Ascending aorta (tissue), 2 donors: ENCODE measurements at places on chromosomes 12 and 14. TPM values are rescaled to one million over a fixed set of nuclear protein-coding genes. Genes with fewer than 3 reads are reported as not detected.
A peak's percentile ranks its signal among the peaks of the same experiment; 100 is the strongest.

- H3K27ac ChIP-seq: no peak overlapping the region
- no peak overlapping the region for H3K4me3 ChIP-seq
- H3K27me3 ChIP-seq: no peaks in the 10 kb centered on the region
Measured at GRCh38 chr12:115078990-115079389, 395.0 kb upstream of the TBX3 start.

GRCh38 chr12:104656921-104657320 lies 200.2 kb downstream of the CHST11 start:
- no peak overlapping the region for H3K4me3 ChIP-seq
- no peak overlapping the region for H3K27ac ChIP-seq
- H3K4me1 ChIP-seq: peaks cover 8% of the 10 kb centered on the region
- no peak for DNase-seq
- no peaks in the 10 kb centered on the region for H3K27me3 ChIP-seq
- no peaks in the 10 kb centered on the region for H3K36me3 ChIP-seq

DNA sequence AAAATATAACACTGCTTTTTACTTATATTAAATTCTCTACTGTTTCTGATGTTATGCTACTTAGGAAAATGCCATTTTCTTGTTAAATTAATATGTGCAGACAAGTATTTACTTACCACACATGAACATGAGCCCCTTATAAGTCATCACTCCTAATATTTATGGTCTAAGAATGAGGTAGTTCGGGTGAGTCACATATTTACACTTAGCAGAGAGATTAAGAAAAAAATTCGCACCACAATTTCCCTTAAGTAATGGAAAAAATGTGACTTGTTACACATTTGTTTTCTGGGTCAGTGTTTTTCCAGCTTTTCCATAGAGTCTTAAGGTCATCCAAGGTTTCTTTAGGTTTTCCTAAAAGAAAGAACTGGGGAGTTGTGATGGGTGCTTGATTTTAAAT lies 68.3 kb downstream of the RERG start:
- H3K27ac ChIP-seq: peak overlapping the region; percentile 74
- H3K4me1 ChIP-seq: peaks cover 53% of the 10 kb centered on the region
- no peak for DNase-seq

GPR137C gene
- not detected for total RNA-seq

CEP170B gene
- total RNA-seq: 39.1 TPM
